ENCODE measurements at places on chromosomes 5 and 9.
A peak's percentile ranks its signal among the peaks of the same experiment; 100 is the strongest.

- peak; percentile 93 for DNase-seq
Observed at GRCh38 chr5:138752951-138753793, at the start of gene CTNNA1. Gene CTNNA1, plus strand, starts transcription at chr5:138753425. Its CDS starts 28,500 bp downstream, at chr5:138781925.

DNA sequence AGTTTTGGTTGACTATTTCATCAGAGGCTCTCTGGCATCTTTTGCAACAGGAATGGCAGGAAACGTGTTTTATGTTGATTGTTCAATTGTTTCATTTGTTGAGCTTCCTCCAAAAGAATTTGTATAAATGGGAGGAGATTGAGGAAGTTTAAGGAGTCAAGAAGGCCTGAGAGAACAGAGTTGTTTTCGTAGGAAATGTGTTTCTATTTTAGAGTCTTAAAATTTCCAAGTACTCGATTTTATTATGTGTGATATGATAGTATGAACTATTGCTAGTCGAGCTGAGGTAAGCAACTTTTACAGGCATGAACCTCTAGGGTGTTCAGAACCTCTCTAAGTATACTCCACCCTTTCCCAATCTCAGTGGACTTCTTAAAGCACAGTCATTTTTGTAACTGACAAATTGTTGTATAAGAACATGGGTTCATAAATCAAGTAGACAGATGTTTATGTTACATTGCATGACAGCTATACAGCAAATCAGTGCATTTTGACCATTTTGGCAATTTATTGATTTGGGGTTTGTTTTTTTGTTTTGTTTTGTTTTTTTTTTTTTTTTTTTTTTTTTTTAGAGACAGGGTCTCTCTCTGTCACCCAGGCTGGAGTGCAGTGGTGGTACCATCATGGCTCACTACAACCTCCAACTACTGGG is 47.4 kb downstream of the POLK start:
- peak; percentile 82 for DNase-seq

DNA sequence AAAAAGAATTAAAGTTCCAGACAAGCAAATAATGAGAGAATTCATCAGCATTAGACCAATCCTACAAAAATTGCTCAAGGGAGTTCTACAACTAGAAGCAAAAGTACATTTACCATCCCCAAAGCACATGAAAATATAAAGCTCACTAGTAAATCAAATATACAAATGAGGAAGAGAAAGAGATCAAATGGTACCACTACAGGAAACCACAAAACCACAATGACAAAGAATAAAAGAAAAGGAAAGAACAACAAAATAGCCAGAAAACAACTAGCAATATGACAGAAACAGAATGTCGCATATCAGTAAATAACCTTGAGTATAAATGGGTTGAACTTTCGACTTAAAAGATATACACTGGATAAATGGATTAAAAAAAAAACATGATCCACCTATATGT is 739.0 kb downstream of the DTWD2 start:
- no peak for DNase-seq

- DNase-seq = peak; percentile 93
Observed at GRCh38 chr5:139660923-139661814, 13.0 kb downstream of the CXXC5 start.

GRCh38 chr5:96648023-96648422 is 14.2 kb upstream of the CAST start:
- peak; percentile 85 for DNase-seq

- no peak for DNase-seq
Observed at GRCh38 chr5:110634475-110634874, 92.0 kb downstream of the TMEM232 start.

DNA sequence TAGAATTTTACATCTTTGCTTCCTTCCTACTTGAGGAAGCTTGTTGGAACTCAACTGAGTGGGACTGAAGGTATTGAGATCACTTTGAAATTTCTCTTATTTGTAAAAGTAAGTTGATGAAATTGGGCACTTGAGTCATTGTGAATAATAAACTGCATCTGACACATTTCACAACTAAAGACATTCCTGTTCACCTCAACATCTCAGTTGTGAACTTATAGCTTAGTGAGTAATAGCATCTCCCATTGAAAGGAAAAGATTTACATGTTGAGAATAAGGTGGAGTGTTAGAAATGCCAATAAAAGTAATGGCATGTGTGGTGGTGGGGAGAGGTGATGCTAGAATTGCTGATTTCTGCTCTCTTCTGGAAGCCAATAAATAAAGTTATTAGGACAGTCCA is 145.0 kb downstream of the SLC24A2 start:
- peak; percentile 43 for DNase-seq

GRCh38 chr5:1808439-1808838 is 7.2 kb downstream of the NDUFS6 start:
- DNase-seq = no peak

DNA sequence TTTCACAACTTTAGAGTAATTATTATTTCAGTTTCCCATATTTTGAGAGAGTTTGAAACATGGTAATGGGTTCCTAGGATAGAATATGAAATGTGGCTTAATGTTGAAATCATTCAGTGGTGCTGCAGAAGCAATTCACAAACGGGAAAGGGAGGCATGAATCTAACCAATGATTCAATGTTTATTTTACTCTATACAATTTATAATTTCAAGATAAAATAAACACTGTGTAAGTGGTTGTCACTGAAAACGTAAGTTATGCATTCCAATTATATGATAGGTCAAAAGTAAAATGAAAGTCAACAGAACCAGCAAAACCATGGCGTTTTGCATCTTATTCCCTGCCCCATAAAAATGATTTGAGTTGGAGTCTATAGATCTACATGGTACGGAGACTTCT is 1207.1 kb upstream of the CDH18 start:
- no peak for DNase-seq

GRCh38 chr9:35519692-35520363 is 29.9 kb downstream of the RUSC2 start:
- DNase-seq = peak; percentile 28

DNA sequence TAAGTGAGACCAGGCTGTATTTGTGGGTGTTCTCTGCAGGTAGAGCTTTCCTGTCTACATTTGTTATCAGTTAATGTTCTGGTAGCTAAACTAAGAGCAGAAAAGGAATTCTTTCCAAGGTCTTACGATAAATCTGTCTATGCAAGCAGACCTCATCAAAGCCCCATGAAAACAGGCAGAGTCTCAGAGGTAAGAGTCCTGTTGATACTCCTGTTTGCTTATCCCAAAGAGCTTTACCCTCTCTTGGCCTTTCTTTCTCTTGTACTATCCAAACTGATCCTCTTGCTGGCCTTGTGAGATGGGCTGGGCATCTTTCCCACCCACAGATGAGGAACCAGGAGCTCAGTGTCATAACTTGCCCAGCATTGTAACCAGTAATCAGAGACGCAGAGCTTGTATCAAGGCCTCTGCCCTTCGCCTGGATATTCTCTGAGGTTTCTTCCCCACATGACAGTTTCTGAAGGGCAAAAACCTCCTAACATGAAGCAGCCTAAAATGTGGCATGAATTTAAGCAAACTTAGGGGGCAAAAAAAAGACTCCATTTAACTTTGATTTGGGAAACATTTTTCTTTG is 33.5 kb downstream of the PRKACG start:
- DNase-seq = peak; percentile 40

GRCh38 chr5:155021842-155022241 is 8.3 kb downstream of the KIF4B start:
- DNase-seq = no peak

Data from suppressor macrophage treated with lipopolysaccharide for 1 hour (primary cell).